ENCODE measurements at places on chromosomes 13 and 19.

DNA sequence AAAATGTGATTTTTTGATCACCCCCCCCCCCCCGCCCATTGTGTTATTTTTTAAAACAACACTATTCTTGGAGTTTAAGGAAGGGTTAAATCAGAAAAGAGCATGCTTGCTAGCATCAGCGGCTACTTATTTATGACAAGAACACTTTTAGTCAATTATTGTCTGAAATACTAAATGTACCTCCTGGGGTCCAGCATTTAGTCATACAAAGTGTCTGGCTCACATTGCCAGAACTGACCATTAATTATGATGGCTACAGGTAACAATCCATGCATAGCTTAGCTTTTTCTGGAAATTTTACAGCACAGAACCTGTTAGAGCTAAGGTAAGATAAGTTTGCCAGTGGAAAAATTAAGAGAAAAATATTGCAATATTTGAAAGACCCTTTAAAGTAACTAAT is 90.1 kb downstream of the PCDH9 start:
- no peak for DNase-seq

DNA sequence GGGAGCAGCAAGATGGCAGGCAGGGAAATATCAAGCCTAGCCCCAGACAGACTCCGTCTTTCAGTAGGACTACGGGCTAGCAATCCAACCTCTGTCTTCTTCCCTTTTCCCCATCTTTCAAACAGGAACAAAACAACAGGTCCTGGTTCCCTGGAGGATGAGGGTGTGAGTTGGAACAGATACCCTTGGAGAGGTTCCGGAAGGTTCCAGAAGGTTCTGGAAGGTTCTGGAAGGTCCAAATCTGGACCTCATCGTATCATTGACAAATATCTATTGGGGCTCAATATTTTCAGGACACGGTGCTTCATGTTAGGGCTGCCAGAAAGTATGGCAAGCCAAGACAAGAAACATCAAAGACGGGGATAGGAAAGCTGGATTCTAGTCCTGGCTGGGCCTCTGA is 28.5 kb upstream of the FEM1A start:
- no peak for DNase-seq

DNA sequence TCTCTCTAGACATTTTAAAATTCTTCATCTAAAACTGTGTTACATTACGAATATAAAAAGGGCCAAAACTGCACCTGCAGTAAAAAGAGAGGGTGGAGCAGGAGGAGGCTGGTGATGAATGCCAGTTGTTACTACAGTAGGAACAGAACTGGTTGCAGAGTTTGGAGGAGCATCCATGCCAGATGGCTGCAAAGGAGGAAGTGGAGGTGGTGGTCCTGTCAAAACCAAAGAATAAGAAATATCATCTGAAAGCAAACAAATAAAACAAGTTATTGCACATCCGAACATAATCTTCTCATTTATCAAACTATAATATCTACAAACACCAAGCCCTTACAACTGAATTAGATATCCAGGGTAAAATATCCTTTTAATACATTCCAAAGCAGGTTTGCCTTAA is 40.1 kb downstream of the RBM26 start:
- DNase-seq = no peak

DNA sequence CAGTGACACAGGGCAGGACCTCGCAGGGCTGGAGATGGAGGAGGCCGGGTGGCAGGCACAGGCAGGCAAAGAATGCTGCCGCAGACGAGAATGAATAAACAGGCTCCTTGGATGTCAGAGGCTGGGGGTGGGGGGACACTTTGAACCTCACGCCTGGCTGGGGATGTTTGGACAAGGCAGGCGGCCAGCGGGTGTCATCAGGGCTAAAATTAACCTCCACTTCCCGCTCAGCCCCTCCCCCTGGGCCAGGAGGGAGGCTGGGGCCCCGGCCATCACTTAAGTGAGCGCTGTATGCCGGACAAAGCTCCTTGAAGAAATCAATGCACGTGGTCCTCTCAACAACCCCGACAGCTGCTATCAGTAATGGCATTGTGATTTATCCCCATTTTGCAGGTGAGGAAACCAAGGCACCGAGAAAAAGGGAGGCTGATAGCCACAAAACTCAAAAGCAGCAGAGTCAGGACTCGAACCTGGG is 10.3 kb upstream of the FUT5 start:
- no peak for DNase-seq

GRCh38 chr13:52846567-52847321 is 1.7 kb downstream of the PCDH8 start:
- no peak for DNase-seq

Measured in stimulated activated CD4-positive, alpha-beta T cell treated with anti-CD3 and anti-CD28 coated beads, TNF-alpha, amount 100 ng/mL, for 24 hours (primary cell).